Osteoblast (primary cell): ENCODE measurements at places on chromosomes 7 and 10.

GRCh38 chr10:26839966-26840627, 20.7 kb downstream of the ABI1 start:
- no peak for DNase-seq

DNA sequence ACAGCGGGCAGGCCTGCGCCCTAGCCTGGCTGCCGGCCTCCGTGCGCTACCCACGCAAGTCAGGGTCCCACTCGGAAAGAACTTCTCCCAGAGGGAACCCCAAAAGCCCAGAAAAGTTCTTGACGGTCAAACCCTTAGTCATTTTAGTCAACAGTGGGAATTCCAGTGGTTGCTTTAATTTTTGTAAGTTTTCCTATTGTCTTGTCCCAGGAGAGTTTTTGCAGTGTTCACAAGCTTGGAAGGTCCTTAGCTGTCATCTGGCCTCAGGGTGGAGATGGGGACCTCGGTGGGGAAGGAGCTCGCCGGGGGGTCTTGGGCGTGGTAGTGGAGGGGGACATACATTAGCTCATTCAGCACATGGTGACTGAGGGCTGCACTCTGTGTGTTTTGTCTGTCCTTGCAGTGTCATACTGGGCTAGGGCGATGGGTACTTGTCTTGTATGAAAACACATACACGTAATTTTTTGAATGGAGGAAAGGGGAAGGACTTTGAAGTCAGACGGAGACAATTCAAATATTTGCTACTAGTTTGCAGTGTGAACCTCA, 736 bp downstream of the MINDY4 start:
- peak; percentile 74 for DNase-seq

- DNase-seq, result no peak
Measured at GRCh38 chr10:78332012-78332411, 298.3 kb downstream of the RPS24 start.

- no peak for DNase-seq
Measured at GRCh38 chr7:107236862-107237261, 68.1 kb downstream of the HBP1 start.

GRCh38 chr10:68334672-68335467, 2.1 kb upstream of the PBLD start:
- DNase-seq, result no peak

- DNase-seq, result no peak
Measured at GRCh38 chr7:131964203-131964602, 407.8 kb upstream of the PODXL start.

DNA sequence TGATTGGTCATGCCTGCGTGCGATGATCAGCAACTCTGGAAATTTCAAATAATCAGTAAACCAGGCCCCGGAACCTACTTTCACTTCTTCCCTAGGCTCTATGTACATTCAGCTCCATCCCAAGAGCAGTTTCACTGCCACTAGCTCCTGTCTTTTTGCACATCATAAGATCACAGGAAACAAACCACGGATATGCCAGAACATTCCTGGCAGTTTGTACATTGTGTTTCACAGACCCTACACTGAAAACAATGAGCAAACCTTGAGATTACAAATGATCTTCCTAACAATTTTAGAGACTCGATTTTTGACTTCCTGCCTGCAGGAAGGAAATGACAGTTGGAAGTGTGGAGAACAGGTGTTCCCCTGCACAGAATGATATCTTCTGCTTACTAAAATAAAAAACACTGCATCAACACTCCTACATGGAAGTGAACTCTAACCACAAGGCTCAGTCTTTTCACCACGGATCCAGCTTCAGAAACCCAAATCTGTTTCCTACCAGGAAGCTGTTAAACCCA, 7.6 kb upstream of the TMEM236 start:
- no peak for DNase-seq

DNA sequence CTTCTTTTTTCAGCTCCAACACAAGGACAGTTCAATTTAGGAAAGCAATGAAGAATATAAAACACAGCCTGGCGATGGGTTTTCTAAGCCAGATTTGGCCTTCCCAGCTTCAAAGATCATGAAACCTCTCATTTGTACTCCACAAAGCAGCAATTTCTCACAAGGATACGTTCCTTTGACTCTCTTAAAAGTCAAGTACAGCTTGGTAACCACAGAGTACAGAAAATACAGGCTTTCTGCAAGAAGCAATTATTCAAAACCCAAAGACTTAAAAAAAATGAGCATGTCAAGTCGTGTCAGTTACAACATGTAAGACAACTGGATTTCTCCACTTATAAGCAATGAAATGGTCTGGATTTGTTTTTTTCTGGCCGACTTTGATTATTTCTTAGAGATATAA, 321.4 kb downstream of the FGFR2 start:
- no peak for DNase-seq

- peak; percentile 86 for DNase-seq
Measured at GRCh38 chr10:22624287-22624738, 90.1 kb downstream of the PIP4K2A start.

GRCh38 chr10:43809211-43809930, 160.7 kb upstream of the ZNF32 start:
- DNase-seq, result peak; percentile 92

GRCh38 chr7:30168835-30169573, 34.2 kb downstream of the MTURN start:
- peak; percentile 87 for DNase-seq

DNA sequence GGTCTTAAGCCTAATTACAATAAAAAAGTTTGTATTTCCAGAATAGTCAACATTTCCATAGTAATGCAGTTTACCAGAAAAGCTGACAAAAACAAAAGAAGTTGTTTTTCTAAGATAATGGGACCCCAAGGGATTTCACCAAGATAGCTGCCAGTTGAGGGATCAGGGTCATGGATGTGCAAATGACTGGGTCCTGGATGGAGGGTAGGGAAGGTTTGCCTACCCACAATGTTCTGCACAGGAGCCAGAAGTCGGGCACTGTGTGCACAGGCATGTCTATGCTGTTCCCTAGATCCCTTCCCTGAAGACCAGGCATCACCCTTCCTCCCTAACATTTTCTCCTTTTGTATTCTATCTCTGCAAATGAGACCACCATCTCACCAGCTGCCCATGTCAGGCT, 94.1 kb upstream of the FAM133B start:
- no peak for DNase-seq

DNA sequence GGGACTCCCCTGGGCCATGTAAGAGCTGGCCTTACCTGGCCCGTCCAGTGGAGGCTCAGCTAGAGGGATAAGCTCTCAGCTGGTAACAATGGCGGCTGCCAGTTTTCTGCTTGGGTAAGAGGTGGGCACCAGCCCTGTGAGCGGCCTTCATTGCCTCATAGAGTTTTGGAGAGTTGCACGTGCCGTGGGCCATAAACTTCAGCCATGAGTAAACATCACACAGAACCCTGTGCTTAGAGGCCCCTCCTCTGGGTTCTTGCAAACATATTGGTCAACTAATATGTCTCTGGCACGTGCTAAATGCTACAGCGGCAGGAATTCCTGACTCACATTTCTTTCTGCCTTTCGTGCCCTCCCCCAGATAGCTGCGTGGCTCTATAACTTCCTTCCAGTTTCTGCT, 103.9 kb upstream of the LEP start:
- peak; percentile 80 for DNase-seq

DNA sequence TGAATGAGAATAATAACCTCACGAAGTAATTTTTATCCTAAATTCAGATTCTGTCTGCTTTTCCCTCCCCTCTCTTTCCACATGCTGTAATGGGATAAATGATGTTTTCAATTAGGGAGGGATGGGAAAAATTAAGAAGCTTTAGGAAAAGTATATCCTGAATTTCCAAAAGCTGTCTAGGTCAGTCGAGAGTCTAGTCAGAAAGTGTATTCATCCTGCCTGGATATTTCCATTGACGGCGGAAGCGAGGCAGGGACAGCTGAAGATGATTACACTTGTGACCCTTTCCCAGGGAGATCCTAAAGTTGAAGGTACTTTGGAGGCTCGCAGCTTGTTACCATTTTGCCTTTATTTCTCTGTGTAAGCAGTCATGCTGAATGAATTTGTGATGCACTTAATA, 204.1 kb downstream of the ZNF365 start:
- no peak for DNase-seq

- DNase-seq, result peak; percentile 72
Measured at GRCh38 chr7:151566897-151567320, 47.2 kb upstream of the RHEB start.

- peak; percentile 96 for DNase-seq
Measured at GRCh38 chr10:97849687-97850402, at the start of gene GOLGA7B. TSS of gene GOLGA7B (plus strand) at chr10:97849843. CDS start at chr10:97850304, 461 bp downstream.

DNA sequence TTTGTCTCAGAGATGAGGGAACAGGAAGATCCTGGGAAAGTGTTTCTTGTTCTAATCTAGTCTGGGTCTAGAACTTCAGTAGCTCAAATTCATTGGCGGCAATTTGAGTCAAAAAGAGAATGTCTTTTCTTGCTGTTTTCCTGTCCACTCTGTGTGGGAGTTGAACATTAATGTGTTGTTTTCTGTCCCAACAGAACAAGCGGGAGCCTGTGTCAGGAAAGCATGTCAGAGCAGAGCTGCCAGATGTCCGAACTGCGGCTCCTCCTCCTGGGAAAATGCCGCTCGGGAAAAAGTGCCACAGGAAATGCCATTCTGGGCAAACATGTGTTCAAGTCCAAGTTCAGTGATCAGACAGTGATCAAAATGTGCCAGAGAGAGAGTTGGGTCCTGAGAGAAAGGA, 16.0 kb downstream of the GIMAP8 start:
- DNase-seq, result no peak

GRCh38 chr7:67301667-67302066, 305.0 kb downstream of the TYW1 start:
- DNase-seq, result no peak

DNA sequence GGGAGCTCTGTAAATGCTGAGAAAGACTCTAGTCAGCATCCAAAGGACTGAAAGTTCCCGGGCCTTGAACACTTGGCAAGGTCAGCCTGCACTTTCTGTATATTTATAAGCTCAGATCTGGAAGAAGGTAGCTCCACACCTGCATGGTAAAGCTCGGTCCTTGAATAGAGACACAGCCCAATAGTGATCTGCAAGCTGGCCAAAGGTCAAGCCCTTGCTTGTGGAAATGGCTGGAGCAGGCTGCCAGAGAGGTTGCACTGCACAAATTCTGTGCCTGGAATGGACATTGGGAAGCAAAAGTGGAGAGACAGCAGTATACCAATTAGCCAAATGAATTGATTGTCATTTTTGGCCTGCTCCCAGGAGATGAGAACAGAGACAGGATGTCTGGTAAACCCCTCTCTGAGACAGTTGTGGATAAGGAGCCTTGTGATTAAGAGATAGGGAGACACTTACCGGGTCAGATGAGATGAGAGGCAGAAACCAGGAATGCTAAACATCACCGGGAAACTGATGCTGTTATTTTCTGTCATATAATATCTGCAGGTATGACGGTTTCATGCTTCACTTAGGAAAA, 8.0 kb upstream of the FRA10AC1 start:
- no peak for DNase-seq

- DNase-seq, result peak; percentile 93
Measured at GRCh38 chr7:39621261-39621660, 2.1 kb upstream of the RALA start.

DNA sequence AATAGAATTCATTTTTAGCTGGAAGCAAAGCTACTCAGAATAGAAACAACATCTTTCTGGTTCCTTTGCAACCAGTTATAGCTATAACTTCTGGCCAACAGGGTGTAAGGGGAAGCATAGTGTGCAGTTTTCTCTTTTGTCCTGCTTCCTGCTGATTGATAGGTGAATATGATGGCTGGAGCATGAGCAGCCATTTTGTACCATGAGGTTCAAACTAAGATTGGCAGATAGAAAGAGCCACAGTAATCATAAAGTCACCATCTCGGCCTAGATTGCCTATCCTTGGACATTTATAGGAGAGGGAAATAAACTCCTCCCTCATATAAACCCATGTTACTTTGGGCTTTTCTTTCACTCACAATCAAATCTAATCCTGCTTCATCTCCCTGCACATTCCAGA, 102.2 kb upstream of the FGFR2 start:
- DNase-seq, result no peak

DNA sequence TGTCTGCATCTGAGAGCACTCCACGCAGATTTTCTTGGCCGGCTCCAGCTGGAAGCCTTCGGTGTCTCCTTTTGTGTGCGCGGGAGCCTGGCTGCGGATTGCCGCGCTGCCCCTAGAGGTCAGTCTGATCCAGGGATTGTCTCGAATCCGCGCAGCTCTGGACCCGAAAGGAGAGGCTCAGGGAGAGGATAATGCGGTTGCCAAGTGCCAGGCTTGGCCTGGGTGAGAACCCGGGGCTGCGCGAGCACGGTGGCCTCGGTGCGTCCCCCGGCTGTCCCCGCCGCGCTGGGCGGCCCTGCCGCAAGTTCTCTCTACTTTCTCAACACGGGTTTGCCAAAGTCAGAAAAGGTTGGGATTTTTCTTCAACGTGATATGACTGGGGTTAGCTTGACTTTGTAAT, 140.9 kb downstream of the ADCYAP1R1 start:
- peak; percentile 89 for DNase-seq

GRCh38 chr10:110059925-110060324, 52.1 kb downstream of the ADD3 start:
- DNase-seq, result no peak

- DNase-seq, result no peak
Measured at GRCh38 chr10:30647089-30647488, 17.5 kb upstream of the LYZL2 start.

DNA sequence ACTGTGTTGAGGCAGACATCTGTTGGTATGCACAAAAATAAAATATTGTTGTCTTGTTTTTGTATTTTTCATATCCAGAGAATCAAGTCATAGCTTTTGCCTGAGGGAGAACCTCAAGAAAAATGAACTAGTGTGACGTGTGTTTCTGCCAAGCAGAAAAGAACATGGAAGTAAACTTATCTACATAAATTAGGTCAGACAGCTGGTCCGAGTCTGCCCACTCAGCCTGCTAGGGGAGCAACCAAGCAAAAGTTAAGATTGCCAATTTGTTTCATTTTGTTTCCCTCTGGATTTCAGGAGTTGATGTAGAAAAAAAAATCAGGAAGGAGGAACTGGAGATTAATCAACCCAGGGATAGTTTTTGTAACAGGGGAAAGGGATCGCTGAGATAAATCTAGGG, 572.4 kb upstream of the LRRTM3 start:
- DNase-seq, result no peak

DNA sequence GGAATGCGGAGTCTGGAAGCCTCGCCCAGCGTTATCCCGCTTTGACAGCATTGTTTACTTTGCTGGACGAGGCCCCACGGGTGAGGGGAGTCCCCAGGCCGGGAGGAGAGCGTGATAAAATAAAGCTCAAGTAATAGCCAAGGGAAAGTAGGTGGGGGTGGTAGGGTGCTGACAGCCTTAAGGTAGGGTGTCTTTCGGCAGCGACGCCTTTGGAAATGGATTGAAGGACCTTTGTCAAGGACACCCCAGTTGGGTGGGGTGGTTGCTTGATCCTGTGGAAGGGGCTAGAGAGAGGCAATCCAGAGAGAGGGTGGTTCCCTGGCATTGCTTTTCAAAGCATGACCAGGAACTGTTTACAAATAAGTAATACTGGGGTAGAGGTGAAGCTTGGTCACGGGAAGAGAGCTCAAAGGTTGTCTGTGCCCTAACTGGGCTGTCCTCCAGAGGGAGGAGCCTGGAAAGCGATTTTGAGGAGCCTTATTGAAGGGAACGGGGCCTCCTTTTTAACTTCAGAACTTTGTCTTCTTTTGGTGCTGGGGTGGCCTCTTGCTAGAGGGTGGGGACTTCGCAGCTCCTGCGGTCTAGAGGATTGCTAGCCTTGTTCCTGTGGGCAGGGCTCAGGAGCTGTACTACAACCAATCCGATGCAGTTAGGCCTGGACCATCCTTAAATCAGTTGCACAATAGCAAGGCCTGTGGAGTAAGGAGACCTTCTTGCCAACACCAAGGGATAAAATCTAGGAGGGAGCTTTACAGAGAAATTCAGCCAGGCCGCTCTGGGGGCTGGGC, 1.3 kb downstream of the EIF4EBP2 start:
- peak; percentile 97 for DNase-seq
